H4 (cell line): ENCODE measurements at places on chromosomes 13 and 19.

- DNase-seq, result peak; percentile 38
Measured at GRCh38 chr19:39030854-39031367, 1.4 kb downstream of the FBXO27 start.

- no peak for DNase-seq
Measured at GRCh38 chr13:26412263-26412662, 145.2 kb upstream of the WASF3 start.

DNA sequence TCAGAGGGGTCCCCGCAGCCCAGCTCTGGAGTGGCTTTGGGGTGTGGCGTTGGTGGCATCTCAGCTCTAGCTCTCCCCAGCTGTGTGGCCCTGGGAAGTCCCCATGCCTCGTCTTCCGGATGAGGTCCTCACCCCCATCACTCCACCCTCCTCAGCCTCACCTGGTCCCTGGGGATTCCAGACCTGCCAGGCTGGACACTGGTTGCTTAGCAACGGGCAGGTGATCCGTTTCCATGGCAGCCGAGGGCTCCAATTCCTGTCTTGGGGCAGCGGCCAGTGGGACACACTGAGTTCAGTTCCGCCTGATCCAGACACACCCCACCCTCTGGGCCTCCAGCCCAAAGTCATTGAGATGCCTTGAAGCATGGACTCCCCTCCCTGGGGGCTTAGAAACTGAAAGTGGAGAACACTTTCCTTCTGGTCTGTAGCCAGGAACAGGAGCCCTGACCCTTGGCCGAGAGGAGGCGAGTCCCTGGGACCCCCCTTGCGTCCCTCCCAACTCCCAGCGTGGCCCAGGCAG is 7.7 kb upstream of the MISP start:
- DNase-seq, result no peak

DNA sequence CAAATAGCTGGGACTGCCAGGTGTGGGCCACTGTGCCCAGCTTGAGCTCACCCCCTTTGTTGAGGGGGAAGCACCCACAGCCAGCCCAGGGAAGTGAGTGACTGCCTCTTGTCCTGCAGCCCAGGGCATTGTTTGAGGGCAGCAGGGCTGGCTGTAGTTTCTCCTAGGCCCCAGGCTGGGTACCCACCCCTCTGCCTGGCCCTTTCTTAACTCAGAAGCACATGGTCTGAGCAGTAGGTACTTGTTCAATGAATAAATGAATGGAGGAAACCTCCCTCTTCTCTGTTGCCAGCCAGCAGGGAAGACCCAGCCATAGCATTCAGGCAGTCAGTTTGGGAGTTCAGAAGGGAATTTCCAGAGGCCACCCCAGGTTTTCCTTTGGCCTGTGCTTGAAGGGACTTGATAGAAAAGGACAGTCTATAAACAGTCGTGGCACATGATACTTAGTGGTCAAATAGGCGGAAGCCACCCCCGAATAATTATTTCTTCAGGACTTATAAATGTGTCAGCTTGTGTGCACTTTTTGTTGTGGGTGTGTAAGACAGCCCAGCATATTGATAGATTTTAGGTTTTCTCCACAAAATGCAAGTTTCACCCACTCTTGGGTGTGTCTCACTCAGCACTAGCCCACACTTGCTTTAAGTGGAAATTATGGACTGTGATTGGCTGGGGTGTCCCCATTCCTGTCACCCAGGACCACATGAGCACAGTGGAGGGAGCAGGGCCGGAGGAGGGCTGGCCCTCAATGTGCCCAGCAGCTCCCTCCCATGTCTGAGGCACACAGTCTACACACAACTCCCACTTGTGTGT is 33.1 kb downstream of the GATAD2A start:
- no peak for DNase-seq

DNA sequence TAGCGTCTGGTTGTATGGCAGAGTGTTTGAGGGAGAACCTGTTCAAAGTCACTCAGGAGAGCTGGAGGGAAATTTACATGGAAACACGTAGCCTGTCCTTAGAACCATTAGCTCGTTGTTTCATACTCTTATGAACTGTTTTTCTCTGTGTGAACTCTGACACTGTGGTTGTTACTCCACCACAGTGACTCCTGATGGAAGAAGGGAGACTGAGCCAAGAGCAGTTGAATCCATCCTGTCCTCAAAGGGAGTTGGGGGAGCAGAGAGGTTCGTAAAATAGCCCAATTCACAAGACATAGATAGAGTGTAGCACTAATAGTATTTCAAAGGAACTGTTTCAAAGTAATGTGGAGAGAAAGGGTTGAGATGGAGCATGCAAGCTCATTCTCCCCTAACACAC is 964.8 kb downstream of the PCDH9 start:
- DNase-seq, result no peak

DNA sequence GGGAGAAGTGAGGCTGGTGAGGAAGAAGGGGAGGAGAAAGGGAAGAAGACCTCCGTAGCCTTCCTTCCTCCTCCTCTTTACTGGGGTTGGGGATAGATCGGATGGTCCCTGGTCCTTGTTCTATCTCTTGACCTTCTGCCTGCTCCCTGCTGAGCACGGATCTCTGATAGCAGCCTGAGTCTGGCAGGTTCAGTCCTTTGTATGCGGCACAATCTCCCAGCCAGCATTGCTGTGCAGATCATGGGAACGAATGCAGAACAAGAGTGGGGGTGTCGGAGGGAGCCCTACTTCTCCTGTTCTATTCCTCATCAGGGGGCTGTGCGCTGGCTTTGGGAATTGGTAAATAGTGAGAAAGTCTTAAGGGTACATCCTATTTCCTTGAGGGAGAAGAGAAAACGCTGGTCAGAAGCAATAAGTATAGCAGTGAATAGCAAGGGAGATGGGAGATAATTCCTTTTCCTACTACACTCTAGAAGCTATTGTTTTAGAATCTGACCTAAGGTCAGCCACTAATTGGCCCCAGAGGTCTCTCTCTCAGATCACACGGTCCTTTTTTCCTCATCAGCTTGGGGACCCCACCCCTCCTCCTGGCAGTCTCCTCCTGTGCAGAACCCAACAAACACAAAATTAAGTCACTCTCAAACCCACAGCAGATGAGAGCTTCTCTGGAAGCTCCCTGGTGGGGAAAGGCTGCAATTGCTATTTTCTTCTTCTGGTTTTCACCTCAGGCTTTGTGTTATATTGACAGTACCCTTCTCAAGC is 41.0 kb downstream of the KL start:
- peak; percentile 8 for DNase-seq

DNA sequence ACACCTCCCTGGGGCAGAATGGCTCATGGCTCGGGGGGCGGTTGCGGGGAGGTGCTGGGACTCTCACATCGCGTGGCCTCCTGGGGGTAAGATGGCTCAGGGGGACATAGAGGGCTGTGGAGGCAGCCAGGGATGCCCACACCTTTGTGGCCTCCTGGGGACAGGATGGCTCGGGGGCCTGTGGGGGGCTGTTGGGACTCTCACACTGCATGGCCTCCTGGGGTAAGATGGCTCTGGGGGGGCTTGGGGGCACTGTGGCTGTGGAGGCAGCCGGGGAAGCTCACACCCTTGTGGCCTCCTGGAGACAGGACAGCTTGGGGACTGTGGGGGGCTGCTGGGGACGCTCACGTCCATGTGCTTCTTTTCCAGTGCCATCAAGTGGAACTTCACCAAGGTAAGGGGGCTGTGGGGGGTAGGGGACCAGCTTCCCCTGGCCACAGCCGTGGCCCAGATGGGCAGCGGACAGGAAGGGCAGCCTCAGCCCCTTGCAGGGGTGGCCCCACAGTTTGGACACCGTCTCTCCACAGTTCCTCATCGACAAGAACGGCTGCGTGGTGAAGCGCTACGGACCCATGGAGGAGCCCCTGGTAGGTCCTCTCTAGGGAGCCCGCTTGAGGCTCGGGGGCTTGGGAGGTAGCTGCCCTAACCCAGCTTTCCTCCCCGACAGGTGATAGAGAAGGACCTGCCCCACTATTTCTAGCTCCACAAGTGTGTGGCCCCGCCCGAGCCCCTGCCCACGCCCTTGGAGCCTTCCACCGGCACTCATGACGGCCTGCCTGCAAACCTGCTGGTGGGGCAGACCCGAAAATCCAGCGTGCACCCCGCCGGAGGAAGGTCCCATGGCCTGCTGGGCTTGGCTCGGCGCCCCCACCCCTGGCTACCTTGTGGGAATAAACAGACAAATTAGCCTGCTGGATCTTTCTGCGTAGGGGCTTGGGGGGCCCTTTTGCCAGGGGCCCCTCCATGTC is 2.4 kb downstream of the GPX4 start:
- no peak for DNase-seq

DNA sequence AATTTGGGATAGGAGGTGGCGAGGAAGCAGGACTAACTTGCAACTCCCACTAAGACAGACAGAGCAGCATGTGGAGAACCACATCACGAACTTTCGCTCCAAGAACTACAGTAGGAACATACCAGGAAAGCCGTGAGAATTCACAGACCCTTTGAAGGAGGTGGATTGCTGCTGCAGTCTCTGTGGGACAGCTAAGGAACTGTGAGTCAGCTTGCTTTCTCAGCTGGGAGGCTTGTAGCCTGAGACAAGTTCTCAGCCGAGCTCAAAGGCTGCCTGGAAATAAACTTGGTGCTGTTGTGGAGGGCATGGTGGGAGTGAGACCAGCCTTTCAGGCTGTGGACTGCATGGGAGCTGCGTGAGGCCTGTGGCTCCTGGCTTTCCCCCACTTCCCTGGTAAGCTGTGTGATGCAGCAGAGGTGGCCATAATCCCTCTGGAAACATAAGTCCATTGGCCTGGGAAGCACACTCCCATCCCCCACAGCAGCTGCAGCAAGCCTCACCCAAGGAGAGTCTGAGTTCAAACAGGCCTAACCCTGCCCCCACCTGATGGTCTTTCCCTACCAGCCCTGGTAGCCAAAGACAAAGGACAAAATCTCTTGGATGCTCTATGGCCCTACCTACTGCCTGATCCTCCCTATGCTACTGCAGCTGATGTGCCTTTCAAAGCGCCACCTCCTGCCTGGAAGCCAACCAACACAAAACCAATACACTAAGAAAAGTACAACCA is 441.1 kb upstream of the HTR2A start:
- no peak for DNase-seq

DNA sequence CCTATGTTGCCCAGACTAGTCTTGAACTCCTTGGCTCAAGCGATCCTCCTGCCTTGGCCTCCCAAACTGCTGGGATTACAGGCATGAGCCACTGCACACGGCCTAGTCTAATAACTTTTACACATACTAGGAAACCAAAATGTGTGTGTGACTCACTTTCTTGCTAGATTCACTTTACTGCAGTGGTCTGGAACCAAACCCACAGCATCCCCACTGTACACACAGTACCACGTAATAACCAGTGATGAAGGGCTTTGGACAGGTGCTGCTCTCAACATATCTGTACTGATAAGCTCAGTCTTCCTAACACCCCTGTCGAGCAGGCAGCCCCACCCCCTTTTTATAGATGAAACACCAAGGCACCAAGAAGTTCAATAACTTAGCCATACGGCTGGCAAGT is 5.1 kb downstream of the DNMT1 start:
- DNase-seq, result no peak

DNA sequence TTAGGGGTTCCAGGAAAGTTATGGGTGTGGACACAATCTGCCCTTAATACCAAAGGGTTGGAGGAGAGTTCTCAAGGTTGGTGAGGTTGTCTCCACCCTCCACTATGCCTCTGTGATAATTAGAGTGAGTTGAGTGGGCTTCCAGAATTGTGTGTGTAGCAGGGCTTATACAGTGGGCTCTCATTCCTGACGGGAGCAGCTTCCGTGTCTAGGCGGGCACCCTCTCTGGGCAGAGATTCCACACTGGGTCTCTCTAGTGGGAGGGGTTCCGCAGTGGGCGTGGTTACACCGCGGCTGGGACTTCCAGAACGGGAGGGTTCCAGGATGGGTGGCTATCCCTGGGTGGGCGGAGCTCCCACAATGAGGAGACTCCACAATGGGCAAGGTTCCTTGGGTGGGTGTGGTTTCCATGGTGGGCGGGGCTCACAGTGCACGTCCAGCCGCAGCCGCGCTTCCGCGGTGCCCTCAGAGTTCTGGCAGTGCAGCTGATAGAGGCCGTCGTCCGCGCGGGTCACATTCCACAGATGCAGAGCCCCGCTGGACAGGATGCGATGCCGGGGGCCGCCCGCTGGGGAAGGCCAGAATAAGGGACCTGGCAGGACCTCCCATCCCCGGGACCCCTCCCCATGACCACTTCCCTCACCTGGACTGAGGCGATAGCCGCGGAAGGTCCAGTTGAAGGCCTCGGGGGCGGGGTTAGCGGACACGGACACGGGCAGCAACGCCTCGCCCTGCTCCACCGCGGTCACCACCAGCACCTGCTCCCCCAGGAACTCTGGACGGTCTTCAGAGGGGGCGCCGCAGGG is 8.4 kb downstream of the NPHS1 start:
- no peak for DNase-seq

DNA sequence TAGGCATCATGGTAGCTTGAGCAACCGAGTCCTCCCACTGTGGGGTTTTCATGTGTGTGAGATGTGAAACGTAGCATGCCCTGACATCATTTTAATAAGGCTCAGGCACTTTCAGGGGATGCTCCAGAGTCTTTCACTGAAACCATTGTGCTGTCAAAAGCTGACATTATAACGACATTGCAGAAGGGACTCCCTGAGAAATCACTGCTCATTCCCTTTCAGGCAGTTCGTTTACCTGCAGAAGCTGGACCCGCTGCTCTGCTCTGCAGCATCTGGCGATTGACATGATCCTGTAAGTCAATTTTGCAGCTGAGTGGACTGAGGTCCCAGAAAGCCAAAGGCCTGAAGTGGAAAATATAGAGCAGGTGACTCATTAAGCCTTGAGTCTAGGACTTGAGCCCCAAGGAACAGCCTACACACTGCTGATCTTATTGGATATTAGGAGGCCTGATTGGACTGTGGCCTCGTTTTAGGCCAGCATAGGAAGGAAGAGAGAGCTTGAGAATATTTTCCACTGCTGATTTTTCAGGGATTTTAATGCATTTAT is 54.0 kb upstream of the CNMD start:
- DNase-seq, result no peak

DNA sequence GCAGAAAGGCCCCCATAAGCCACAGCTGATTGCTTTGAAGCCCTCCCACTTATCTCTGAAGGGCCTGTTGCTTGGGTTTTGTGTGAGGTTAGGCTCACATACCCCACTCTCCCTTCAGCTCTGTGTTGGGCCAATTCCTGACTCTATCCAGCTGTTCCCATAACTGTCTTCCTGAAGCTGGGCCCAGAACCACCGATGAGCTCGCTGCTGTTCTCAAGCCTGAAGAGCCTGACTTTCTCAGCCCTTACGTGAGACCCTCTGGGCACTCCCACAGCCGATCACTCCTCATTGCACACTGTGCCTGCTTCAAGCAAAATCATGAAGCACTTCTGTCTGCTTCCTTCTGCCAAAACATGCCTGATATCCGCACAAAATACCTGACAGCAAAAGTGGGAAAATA is 124.1 kb downstream of the CRYL1 start:
- no peak for DNase-seq

DNA sequence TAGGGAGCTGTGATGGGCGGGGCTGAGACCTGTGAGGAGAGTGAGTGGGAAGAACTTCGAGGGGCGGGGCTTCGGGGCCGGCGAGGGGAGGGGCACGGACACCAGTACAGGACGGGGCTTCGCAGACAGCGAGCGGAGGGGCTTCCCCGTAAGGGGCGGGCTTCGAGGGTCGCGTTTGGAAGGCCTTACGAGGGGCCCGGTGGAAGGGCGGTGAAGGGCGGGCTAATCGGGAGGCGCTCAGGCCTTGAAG is 4.1 kb upstream of the EMP3 start:
- no peak for DNase-seq
